ENCODE measurements at places on chromosomes 12 and 14.
A peak's percentile ranks its signal among the peaks of the same experiment; 100 is the strongest.

DNA sequence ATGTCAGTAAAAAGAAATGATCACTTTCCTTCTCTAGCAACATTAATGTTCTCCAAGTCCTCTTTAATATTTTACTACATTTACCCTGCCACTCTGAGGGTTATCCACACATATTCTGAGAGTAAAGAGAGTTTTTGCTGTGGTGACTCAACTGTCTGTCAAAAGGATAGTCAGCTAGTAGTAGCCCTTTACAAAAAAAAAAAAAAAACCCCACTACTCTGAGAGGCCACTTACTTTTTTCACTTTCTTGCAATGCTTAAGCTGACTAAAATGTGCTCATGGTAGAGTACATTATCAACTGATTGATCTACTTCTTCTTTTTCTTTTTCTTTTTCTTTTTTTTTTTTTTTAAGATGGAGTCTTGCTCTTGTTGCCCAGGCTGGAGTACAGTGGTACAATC, 27.6 kb upstream of the PPM1A start:
- no peak for DNase-seq

- DNase-seq = no peak
Measured at GRCh38 chr14:76759589-76759988, 1.7 kb upstream of the VASH1 start.

- DNase-seq = no peak
Measured at GRCh38 chr12:130876758-130877157, 4.9 kb downstream of the RAN start.

DNA sequence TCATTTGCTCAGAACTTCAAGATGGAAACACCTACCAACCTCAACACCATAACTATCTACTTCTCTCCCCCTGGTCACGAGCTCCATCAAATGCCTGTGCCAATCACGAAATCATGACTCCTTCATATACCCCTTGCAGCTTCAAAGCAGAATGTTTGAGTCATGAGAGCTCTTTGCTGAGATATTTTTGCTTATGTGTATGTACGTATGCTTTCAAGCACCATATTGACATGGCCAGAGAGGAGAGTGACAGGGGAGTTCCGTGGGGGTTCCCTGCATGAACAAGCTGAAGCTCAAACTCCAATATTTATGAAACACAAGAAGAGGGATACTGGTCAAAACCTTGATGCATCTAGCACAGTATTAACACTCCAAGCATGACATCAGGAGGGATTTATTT, 374.4 kb downstream of the DPF3 start:
- DNase-seq = peak; percentile 22

DNA sequence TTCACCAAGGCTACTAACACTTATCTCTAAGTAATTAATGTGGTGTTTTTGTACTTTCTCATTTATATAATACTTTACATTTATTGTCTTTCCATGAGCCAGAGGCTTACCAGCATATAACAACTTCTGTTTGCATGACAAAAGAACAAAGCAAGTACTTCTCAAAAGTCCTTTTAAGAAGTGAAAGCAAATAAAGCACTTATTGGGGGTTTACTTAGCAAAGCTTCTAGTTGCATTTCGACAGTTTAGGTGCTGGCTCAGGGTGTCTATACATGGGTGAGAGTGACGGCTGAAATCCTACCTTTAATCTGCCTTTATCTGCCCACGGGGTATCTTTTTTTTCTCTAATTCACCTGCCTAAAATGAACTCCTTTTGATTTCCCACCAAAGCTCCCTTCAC, 21.0 kb upstream of the DCN start:
- no peak for DNase-seq

All from activated naive CD4-positive, alpha-beta T cell treated with Interleukin-2 at 50 U/mL for 16 hours (primary cell).